ENCODE measurements at places on chromosomes 6 and 20.

DNA sequence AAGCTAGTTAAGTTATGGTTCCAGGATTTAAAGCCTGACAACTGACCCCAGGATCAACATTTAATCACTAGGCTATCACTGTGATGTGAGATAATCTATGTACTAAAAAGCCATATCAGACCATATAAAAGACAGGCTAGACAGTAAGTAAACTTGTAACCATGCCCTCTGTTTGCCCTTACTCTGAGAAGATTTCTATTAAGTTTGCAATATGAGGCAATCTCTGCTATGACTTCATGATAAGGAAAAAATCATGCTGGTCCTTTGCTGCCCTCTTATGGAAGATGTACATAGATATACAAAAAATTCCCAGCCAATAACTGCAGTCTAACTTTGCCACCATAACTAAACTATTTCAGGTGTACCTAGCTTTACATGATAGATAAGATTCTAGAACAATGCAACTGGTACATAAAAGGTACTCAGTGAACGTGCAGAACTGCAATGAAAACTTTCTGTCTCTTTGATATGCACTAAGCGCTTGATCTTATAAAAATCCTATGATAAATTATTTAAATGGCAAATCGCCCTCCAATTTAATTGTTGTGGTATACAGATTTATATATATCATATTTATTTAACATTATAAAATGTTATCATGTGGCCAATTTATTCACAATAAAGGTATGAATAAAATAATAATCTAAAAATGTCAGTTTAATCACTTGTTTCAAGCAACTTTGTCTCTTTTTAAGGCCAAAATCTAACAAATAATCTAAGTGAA lies 70.5 kb downstream of the FAM217A start:
- no peak for DNase-seq

DNA sequence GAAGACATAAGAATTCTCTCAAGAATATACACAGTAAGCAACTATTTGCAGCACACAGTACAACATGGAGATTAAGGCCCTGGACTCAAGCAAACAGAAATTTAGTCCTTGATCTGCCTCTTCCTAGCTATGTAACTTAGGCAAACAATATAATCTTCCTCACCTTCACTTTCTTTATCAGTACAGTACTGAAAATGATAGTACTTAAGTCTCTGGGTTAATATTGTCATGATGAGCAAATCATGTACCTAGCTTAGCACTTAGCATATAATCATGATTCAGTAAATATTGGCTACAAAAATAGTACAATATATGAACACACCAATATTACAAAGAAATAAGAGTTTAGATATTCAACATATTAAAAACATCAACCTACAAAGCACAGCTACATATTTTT lies 320.5 kb downstream of the HACE1 start:
- DNase-seq: no peak

- no peak for DNase-seq
Observed at GRCh38 chr6:133369773-133370272, 128.7 kb downstream of the EYA4 start.

DNA sequence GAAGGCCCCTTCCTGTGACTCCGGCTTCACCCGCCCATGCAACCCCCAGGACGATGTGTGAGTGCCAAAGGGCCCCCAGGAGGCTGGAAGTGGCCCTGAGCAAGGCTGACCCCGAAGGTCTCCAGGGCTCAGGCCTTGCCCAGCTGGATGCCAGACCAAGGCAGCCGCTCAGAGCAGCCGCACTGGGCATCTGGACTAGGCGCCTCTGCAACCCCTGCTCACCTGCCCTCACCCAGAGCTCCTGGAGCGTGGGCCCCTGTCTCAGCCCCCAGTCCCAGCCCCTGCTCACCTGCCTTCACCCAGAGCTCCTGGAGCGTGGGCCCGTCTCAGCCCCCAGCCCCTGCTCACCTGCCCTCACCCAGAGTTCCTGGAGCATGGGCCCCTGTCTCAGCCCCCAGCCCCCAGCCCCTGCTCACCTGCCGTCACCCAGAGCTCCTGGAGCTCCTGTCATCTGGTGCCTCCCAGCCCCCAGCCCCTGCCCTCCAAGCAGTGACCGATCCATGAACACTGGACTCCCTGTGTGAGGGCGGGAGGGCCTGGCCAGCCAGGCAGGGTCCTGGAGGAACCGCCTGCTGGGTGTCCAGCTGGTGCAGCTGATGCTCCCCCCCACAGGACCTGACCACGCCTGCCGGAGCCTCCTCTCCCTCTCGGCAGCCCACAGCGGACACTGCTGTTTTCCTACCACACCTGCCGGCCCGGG lies 1.1 kb downstream of the SRMS start:
- no peak for DNase-seq

- peak; percentile 15 for DNase-seq
Observed at GRCh38 chr20:61560361-61560853, 308.3 kb downstream of the CDH4 start.

DNA sequence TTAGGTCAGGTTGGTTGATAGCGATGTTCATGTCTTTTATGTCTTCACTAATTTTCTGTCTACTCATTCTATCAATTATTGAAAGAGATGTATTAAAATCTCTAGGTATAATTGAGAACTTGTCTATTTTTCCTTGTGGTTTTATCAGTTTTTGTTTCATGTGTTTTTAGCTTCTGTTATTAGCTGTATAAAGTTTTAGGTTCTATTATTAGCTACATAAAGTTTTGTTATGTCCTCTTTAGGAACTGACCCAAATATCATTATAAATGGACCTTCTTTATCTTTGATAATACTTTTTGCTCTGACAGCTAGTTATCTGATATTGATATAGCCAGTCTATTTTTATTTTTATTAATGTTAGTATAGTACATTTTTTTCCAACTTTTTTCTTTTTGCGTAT lies 92.4 kb upstream of the TMEM170B start:
- DNase-seq: no peak

DNA sequence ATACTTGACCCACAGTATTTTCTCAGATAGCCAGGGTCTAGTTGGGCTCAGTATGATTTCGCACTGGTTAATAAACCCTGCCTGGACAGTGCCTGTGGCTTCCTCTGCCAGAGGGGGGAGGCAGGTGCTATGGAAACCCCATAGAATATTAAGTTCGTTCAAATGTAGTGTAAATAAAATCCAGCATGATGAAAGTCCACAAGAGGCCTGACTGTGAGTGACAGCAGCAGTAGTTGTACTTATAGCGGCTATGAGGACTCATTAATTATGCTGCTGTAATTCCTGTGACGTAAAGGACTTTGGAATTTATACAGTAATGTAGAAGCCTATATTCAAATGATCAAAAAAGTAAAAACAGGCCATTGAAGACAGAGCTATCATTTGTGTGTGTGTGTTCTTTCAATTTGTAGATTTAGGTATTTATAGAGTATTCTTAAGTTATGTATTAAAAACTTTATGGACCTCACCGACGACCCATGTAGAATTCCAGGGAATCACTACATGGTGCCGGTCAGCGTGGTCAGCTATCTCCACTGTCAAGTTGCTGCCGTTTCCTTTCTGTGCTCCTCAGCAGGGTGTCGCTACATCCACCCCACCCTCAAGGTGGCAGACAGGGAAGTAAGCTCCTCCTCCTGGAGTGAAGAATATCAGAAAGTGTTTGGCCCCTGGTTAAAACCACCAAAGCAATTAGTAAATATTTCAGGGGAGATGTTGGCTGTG lies 10.0 kb downstream of the PYGB start:
- no peak for DNase-seq

DNA sequence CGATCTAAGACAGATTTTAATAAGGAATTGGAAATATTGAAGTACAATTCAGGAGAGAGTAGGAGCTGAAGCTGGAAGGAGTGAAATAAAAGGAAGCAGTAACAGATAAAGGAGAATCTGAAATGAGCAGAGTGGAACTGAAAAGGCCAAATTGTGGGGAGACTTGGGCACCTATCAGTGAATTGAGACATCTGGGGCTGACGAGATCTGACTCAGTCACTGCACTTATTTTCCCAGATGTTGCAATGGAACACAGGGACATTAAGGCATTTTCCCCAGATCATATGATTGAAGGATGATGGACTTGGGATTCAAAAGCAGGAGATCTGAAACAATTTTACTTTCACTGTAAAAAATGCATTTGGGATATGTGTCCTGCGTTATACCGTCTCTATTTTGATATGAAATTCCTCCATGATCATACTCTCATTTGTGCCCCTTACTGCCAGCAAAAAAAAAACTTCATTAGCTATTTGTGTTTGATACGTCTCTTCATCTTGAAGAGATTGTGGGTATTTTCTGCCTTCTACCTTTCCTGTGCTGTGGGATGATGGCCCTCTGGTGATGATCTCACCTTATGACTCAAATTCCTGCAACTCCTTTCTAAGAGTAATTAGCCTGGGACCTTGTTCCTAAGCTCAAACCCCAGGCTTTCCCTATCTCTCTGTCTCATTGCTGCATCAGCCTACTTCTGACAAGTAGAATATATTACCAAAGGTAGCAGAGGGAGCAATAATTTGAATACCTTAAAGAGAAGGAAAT lies 278.5 kb upstream of the MAN1A1 start:
- no peak for DNase-seq

DNA sequence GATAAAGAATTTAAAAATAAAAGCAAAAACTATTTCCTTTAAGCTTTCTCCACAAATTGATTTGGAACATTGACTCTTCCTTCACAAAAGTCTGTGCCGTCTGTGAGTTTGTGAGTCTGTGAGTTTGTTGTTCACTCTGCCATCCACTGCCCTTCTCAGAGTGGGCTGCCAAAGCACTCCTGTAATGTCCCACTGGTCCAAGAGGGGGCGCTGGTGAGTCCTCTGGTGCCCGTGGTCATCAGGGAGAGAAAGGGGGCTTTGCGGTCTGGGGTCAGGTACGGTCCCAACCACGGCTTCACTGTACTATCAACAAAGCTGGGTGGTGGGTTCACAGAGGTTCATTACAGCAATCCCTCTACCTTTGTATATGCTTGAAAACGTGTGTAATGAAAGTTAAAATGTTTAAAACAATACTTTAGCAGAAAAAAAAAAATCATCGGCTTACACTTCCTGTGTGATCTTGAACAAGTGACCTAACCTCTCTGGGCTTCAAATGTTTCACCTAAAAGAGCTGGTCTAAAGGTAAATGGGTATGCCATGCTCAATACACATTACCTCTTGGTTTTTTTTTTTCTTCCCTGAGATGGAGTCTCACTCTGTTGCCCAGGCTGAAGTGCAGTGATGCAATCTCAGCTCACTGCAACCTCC lies 5.6 kb upstream of the ANKRD60 start:
- no peak for DNase-seq

DNA sequence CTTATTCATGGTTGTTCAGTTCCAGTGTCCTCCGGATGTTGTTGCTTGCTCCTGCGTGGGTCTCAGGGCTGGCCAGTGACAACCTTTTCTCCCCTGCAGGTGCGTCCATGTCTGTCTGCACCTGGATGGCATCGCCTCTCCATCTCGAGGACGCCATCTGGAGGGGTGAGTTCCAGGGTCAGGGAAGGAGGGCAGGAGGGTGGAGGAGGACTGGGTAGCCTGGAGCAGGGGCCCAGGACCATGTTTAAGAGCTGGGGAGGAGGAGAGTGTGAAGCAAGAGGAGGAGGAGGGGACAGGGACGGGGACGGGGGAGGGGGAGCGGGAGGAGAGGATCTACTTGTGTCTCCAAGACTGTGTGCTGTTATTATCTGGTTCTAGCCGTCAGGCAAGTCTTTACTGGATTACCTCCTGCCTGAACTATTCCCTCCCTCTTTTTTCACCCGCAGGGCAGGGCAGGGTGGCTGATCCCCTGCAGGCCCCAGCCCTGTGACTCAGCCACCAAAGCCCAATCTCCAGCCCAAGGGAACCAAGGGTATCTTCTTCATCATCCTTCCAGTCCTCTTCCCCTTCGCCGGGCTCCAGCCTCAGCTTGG lies 32.2 kb upstream of the TULP1 start:
- DNase-seq: no peak

GRCh38 chr6:142421285-142422117 lies 119.7 kb downstream of the ADGRG6 start:
- DNase-seq: no peak

DNA sequence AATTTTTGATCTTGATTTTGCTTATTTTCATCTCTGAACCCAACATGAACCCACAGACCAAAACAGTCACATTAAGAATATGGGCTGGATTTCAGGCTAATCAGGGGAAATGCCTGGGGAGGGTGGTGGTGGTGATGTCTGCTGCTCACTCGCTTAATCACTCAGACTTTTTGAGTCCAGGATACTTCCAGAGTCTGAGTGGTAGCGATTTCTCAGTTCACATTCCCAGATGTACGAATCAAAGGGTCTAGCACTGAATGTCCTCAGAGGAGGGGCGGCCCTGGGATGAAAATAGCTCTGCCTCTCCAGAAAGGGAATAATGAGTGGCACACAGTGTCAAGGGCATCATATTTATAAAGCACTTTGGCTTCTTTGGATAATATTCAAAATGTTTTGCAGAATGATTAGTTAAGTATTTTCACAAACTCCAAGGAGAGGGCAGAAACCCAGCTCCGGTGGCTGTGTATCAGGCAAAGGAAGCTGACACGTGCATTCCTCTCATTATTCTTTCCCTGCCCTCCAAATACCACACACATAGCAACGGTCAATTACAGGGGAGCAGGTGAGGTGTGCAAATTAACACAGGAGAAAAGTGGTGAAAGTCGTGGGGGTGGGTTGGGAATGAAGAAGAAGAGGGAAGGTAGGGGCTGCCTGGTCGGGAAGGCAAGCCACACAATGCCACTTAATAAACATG lies 345.2 kb upstream of the RSPO3 start:
- no peak for DNase-seq

DNA sequence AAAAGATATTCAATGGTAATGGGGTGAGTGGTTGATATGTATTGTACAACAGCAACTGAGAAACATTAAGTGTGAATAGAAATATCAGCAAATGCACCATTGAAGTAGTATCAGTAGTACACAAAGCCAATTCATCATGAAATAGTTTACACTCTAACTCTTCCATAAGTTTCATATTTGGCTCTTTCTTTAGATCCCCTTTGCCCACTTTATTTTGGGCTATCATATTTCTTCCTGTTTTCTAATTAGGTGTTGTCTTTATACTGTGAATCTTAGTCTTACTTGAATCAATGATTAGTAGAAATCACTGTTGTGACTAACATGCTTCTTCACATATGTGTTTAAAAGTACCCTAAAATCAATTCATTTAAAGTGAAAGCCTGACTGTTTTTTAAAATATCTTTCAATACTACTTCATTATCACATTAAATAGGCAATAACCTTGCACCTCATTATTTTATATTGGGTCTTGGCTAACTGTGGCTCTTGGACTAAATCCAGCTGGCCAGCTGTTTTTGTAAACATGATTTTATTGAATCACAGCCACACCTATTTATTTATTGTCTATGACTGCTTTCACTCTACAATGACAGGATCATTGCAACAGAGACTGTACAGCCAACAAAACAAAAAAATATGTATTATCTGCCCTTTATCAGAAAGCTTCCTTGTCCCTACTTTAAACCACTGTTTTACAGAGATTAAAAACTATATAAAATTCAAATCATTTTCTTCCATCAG lies 38.9 kb downstream of the EYS start:
- no peak for DNase-seq

GRCh38 chr6:149031201-149031858 lies 284.5 kb downstream of the UST start:
- DNase-seq: no peak

DNA sequence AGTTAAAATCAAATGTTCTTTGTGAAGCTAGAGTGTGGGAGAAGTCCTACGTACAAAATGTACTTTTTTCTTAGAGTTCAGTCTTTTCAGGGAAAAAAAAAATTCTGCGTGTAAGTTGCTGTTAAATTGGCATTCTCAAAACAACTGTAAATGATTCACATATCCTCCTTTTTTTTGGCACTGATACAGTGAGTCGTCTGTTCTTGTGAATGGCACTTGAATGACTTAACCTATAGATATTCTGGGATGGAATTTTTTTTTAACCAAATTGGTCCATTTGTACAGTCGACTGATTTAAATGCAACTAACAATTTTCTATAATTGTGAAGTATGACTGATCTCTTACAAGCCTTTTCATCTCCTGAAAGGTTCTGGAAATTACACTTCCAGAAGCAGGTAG lies 5.5 kb upstream of the JAG1 start:
- no peak for DNase-seq

All from HFF-Myc (cell line).